ENCODE measurements at places on chromosomes 2 and 18.

- no peak for DNase-seq
Measured at GRCh38 chr18:45054636-45055035, 373.9 kb downstream of the SETBP1 start.

DNA sequence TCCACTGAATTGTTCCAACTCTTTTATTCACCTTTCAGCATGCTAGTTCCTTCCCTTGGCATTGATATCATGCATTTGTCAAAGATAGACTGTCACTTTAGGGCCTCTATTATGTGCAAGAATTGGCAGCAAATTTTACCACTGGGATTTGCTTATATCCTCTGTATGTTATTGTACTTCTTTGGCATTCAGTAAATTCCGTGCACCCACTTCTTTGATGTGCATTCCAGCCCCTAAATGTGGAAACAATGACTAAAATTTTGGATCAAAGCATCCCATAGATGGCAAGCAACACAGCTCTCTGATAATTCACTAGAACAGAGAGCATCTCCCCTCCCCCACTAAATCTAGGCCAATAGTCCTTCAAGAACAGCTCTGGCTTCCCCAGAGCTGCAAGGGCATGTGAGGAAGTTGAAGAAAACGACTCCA lies 399.0 kb upstream of the HNRNPA3 start:
- DNase-seq: no peak

- no peak for DNase-seq
Measured at GRCh38 chr2:18522484-18523146, 37.8 kb downstream of the RDH14 start.

GRCh38 chr2:236743039-236743920 lies 173.7 kb downstream of the ACKR3 start:
- no peak for DNase-seq

DNA sequence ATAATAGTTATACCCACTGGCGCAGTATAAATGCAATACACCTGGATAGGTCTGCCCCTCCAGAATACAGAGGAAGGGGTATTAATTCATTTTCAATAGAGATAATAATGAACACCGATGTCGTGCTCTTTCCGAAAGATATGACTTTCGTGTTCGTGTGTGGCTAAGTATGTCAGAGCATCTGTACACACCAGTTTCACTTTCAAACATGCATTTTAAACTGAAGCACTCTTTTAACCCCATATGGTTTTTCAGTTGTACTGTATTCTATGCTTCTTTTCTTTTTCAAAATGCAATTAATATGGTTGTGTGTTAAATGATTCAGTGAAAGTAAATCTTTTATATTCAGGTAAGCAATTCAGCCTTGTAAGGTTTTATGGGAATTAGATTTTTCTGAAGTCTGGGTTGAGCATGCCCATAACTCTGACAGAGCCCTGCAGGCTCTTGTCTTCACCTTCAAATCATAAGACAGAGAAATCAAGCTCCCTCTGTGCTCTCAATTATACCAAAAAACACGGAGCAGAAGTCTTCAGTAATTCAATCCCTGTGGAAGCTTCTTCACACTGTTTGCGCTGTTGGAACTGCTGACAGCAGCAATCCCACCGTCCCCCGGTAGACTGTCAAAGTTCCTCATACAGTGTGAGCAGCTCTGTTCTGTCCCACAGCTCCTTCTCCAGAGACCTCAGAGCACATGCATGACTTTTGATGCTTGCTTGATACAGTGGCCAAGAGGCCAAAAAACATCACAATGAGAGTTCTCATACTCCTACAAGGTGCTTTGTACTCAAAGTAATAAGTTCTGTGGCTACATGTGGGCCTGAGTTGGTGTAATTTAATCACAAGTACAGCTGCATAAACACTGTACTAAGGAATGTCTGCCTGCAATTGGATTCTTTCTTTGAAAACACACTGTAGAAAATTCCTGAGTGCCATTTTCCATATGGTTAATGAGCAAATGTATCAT lies 186.8 kb downstream of the ZNF521 start:
- DNase-seq: no peak

GRCh38 chr2:200077838-200078237 lies 122.5 kb downstream of the MAIP1 start:
- DNase-seq: no peak

DNA sequence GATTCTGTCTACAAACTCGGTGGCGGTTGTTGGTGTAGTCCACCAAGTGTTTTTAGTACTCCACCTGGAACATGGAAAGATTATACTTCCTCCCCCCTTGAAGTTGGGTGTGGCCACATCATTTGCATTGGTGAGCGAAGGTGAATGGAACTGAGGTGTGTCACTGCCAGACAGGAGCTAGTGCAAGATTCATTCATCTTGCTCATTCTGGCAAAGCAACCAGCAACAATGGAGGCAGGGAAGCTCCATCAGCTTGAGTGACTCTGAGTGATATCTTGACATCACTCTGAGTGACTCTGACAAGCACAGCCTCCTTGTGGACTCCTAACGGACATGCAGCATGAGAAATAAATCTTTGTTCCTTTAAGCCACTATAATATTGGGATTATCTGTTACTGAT lies 54.7 kb upstream of the SLC1A4 start:
- no peak for DNase-seq

DNA sequence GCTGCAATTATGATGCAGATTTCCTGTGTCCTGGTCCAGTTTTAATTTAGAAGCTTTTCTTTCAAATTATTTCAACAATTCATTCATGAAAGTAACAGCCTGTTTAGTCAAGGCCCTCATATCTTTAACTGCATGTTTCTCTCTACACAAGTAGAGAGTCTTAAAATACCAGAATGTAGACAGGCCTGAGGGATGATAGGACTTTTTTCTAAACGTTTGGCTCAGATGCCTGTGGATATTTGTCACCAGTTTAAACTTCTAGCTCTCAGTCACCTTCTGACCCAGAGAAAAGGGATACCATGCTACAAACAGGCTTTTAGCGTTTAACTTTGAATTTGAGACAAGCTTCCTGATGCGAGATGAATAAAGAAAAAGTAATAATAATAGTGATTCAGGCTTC lies 15.7 kb downstream of the COL5A2 start:
- no peak for DNase-seq

- DNase-seq: no peak
Measured at GRCh38 chr2:170243118-170243837, 65.3 kb downstream of the MYO3B start.

DNA sequence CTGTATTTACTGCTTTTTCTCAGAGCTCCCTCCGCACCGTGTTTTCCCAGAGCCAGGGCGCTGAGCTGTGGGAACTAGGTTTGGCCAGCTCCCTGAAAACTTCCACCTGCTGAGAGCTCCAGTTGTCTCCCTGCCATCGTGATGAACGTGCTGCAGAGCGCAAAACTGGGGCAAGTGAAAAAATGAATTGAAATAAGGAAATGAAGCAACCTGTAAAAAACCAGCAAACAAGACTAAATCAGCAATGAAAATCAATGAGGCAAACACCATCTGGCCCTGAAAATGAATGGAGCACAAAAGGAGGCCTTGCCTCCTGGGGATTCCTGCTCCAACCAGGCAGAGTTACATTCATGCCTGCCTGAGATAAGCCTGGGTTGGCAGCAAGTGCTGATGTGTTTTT lies 129.9 kb downstream of the MARCHF4 start:
- no peak for DNase-seq

- no peak for DNase-seq
Measured at GRCh38 chr2:222796413-222797103, 64.3 kb upstream of the ACSL3 start.

GRCh38 chr2:162073888-162074631 lies at the start of gene DPP4:
TSS of gene DPP4 (minus strand) at chr2:162074215. CDS start at chr2:162073981, 234 bp downstream.
- DNase-seq: peak; percentile 12

DNA sequence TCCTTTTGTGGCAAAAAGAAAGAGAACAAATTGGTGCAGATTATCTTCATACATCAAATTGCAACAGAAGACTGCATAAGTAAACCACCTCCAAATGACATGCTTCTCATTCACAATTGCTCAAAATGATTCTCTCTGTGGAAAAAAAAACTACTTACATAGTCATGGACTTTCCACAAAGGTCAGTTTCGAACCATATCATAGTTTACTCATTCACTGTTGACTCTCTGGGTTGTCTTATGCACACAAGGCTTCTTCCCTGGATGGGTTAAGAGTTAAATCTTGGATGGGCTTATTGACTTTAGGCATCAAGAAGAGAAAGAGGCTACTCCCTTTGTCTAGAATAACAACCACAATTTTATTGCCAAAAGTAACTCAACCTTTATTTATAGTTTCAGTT lies 91.3 kb upstream of the RAB27B start:
- DNase-seq: no peak

DNA sequence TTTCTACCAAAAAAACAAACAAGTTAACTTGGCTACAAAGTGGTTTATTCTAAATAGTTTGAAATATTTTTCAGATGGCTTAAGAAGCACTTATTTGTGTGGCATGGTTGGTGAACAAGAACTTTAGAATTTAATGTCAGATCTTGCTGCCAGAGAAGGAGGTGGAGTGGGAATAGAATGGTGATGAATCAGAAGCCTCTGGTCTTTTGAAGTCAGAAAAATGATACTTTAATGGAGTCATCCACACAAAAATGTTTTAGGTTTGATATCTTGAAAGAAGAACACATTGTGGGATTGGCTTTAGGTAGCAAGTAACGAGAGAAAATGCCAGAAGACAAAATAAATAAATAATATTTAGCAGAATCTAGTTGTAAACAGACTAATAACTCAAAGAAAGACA lies 243.1 kb upstream of the FANCL start:
- no peak for DNase-seq

DNA sequence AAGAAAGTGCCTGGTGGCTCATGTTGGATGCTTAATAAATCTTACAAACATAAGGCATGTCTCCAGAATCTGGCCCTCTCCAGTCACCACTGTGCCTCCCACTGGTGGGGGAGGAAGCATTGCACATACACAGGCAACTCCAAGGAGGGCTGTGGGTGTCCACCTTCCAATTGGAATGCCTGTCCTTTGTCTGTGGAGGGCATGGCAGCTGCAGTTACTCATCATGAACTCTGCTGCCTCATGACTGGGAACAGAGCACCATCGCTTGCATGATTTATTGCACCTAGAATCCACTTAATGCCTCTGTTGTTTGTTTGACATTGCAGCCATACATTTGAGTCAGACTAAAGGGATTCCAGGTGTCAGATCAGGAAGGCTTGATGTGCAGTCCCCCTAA lies 278.9 kb downstream of the PRKCE start:
- no peak for DNase-seq

DNA sequence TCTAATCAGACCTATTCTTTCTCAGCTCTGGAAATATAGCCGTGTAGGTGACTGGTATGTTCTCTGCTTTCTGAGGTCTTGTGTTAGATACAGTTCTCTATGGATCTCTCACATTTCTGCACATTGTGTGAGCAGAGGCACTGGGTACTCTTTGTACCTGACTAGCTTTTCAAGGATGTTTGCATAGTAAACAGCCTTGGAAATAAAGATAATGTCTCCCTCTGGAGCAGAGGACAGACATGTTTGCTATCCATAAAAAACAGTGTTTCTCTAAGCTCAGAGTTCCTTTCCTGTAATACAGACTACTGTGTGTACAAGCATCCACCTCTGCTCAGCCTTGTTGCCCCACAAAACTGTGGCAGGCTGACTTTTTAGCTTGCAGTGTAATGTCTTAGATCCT lies 279.2 kb downstream of the CTNNA2 start:
- DNase-seq: no peak

GRCh38 chr2:21067125-21067524 lies 23.3 kb upstream of the APOB start:
- no peak for DNase-seq

GRCh38 chr18:62033756-62034155 lies 140.9 kb upstream of the RNF152 start:
- DNase-seq: no peak

GRCh38 chr2:136004965-136005364 lies 19.5 kb upstream of the DARS1 start:
- no peak for DNase-seq

DNA sequence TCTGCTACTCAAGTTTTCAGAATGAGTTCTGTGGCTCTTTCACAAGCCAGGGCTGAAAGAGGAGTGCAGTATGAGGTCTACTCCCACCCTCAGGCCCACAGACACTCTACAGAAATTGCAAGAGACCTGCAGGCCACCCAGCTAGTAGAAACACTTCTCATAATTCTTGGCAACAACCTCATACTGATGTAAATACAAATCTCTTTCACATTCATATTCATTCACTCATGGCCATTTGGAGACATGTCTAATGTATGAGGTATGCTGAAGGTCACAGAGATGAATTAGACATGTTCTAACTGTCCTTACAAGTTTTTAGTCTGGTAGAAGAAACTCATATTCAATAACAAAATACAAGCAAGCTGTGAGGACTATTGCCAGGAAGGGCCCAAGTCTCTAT lies 83.8 kb upstream of the KLHL29 start:
- DNase-seq: no peak

DNA sequence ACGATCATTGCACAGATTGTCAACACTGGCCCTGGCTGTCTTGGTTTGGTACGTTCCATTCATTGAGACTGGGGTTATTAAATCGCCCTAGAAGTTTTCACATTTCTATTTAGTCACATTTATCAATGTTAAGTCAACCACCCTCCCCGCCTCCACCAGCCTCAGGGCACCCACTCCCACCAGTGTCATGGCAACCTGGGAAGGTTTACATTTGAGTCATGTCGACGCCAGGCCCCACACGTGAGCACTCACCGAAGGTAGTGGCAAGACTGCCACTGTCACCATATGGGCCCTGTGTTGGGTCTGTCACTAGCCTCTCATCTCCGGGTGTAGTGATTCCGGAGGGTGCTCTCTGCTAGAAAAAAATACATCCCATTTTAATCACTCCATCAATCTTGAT lies 194.2 kb downstream of the TWIST2 start:
- DNase-seq: no peak

DNA sequence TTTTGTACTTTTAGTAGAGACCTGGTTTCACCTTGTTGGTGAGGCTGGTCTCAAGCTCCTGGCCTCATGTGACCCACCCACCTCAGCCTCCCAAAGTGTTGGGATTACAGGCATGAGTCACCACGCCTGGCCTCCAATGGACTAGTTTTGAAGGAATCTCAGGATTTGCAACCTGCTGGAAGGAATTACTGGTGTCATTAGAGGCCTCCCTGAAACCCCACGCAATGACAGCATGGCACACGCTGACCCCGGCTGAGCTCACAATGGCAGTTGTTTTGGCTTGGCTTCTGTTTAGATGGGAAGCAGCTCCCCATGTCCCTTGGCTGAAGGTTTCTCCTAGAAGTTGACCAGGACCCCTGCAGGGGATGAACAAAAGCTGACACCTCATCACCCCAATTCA lies 23.1 kb upstream of the COPS8 start:
- no peak for DNase-seq

DNA sequence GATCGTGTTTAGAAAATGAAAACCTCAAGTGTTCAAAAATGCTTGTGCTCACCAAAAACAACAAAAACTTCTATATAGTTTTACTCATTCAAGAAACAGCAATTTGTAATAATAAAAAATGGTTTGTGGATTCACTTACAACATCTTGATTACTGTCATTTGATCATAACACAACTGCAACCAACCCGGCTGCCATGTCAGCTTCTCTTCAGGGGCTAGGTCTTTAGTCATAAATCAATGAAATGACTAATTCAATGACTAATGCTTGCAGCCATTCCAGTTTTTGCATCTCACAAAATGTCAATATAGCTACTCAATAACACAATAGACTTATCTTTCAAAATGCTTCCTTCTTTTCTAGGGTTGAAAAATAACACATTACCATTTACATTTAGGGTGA lies 128.0 kb downstream of the OLA1 start:
- no peak for DNase-seq
